ENCODE measurements at places on chromosomes 12 and 14.

DNA sequence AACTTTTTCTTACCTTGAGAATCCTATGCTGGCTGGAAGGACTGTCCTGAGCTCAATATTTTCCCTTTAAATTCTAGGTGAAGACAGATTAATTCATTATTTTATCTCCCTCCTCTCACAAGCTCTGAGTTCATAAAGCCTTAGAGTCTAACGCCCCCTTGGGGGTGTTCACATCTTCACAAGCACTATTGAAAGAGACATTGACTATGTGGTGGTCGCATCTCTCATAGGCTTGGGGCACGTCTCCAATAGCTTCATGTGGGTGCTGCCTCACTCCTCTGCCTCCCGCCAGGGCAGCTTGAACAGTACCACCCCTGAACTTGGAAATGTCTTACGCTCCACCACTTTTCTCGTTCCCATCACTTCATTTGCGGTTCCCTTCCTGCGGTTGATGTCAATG, 106.2 kb downstream of the UNC79 start:
- no peak for DNase-seq

DNA sequence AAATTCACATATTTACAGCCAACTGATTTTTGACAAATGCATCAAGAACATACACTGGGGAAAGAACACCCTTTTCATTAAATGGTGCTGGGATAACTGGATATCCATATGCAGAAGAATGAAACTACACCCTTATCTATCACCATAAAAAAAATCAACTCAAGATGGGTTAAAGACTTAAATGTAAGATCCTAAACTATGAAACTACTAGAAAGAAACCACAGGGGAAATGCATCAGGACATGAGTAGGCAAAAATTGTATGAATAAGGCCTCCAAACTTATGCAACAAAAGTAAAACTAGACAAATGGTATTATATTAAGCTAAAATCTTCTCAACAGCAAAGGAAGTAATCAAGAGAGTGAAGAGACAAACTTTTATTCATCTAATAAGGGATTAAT, 242.6 kb downstream of the CPNE8 start:
- DNase-seq = no peak

- no peak for DNase-seq
Measured at GRCh38 chr12:46401662-46402061, 29.1 kb upstream of the SLC38A2 start.

DNA sequence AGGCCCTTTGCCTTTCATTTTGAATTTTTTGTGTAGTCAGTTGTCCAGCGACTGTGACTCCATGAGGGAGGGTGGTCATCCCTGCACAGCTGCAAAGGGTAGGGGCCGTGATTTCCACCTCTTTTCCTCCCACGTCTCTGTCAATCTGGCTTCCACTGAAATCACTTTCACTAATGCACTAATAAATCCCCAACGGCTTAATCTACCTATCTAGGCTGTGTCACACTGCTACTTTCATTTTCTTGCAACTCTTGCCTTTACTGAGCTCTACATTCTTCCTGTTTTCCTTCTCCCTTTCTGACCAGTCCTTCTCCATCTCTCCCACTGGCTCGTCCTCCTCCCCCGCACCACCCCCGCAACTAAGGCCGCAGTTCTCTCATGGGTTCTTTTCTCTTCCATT, 212.3 kb upstream of the FOXN3 start:
- DNase-seq = no peak

- DNase-seq = no peak
Measured at GRCh38 chr14:52467515-52468266, 84.6 kb downstream of the TXNDC16 start.

- DNase-seq = no peak
Measured at GRCh38 chr12:1692895-1693610, 2.2 kb downstream of the ADIPOR2 start.

DNA sequence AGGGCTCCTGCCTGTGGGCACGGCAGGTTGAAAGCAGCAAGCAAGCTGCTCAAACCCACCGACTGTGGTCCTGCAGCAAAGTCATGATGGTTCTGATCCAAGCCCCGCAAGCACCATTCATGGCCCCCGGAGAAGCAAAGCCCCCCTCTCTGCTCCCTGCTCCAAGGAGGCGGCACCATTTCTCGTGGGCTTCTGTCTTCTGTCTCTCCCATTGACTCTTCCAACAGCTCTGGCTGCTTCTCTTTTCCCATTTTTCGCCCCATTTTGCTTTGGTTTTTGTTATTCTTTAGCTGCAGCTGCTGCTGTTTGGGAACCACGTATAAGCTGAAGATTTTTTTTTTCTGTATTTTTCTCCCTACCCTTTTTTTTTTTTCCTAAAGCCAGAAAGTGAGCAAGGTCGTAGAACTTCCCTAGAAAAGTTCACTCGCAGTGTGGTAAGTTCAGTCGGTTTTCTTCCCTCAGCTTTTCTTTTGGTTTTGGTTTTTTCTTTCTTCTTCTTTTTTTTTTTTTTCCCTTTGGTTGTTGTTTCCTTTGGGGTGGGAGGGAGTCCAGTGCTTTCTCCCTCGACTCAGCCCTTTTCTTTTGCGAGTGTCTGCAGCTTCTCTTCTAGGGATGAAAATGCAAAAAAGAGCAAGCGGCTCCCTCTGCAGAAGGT, 354.1 kb downstream of the DPF3 start:
- no peak for DNase-seq

DNA sequence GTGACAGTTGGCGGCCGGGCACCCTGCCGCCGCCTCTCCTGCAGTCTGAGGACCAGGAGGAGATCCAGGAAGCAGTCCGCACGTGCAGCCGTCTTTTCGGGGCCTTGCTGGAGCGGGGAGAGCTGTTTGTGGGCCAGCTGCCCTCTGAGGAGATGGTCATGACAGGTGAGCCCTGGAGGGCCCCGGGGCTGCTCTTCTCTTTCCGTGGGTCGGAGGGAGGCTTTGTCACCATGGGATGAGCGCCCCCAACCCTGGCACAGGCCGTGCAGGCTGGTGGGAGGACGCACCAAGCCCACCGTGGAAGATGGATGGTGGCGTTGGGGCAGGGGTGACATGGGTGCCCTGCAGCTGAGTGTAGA, 532 bp downstream of the NOC4L start:
- DNase-seq = no peak

DNA sequence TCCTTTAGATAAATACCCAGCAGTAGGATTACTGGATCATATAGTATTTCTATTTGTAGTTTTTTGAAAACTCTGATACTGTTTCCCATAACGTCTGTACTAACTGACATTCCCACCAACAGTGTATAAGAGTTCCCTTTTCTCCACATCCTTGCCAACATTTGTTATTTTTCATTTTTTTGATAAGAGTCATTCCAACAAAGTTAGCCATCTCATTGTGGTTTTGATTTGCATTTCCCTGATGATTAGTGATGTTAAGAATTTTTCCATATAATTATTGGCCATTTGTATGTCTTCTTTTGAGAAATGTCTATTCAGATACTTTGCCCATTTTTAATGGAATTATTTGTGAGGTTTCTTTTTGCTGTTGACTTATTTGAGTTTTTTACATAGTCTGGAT, 486.0 kb downstream of the FLRT2 start:
- DNase-seq = no peak

- no peak for DNase-seq
Measured at GRCh38 chr14:50398189-50398580, 1.5 kb upstream of the CDKL1 start.

GRCh38 chr14:90815822-90816662, at the start of gene TTC7B:
Gene TTC7B, minus strand, starts transcription at chr14:90816430. Its CDS starts 135 bp downstream, at chr14:90816295.
- DNase-seq = no peak

- no peak for DNase-seq
Measured at GRCh38 chr12:109535231-109535862, 38.0 kb downstream of the MMAB start.

- DNase-seq = no peak
Measured at GRCh38 chr12:94831081-94831751, 172.3 kb downstream of the NDUFA12 start.

DNA sequence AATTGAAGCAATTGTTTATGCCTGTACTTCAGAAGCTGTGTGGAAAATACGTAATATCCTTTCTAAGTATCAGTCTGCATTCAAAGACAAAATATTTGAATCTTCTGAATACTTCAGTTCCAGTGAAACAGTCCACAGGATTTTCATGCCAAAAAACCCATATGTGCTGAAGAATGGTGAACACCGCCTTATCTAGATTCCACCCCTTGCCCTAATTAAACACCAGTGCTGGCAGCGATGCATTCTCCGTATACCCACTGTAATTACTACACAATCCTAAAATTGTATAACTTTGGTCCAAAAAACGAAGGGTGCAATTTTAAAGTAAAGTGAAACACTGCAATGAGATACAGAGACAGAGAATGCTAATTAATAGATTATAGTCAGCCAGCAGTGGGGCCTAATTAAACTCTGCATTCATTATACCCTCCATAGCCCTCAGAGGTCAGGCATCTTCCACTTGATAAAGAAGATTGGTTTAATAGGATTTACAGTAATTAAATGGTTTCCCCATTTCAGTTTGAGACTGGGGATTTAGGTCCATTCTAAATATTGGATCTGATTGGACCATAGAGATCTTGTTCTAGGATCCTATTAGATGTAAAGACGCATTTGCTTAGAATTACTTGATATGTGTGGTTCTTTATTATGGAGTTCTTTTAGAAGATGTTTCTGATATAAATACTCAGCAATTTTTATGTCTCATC, 43.9 kb downstream of the ERC1 start:
- no peak for DNase-seq

GRCh38 chr12:106070611-106071010, 68.1 kb downstream of the NUAK1 start:
- peak; percentile 63 for DNase-seq

DNA sequence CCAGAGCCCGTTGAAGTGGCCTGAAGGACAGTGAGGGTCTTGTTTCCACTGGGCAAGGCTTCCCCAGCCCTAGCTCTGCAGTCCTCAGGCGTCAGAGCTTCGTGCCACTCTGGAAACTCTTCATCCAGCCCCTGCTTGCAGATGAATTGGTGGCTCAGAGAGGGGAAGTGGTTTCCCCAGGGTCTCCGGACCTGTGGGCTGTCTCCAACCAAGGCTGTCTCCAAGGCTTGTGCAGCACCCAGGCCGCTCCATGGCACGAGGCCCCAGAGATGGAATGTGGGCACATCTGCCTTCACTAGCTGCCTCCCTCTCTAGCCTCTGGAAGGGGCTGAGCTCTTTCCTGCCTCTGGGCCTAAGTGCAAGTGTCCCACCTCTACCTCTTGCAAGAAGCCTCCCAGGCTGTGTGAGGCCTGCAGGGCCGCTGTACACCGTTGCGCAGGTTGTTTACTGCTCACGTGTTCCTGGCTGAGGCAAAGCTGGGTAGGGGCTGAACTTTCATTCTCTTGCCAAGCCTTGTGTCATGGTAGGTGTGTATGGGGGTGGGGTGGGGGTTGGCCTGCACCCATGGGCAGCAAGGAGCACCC, 11.1 kb downstream of the RIN3 start:
- no peak for DNase-seq

All from NCI-H2029 treated with DMSO at 0.1 percent for 48 hours (cell line).